ENCODE measurements at places on chromosomes 2 and 18.

DNA sequence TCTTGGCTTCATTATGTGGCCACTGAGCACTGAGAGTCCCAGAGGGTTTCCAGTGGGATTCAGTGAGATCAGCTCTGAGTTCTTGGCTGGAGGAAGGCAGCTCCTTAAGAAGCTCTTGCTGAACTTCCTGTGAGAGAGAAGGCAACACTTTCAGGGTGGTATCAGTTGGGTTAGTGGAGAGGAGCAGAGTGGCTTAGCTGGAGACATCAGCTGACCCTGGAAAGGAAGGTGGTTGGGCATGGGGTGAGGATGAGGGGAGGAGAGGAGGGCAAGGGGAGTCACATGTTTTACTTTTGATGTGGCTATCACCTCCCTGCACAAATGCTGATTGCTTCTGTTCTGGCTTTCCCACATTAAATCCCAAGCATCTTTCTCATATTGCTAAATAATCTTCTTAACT is 95.1 kb downstream of the ACOXL start:
- no peak for DNase-seq

- no peak for DNase-seq
Observed at GRCh38 chr2:155714983-155715382, 617.5 kb downstream of the NR4A2 start.

DNA sequence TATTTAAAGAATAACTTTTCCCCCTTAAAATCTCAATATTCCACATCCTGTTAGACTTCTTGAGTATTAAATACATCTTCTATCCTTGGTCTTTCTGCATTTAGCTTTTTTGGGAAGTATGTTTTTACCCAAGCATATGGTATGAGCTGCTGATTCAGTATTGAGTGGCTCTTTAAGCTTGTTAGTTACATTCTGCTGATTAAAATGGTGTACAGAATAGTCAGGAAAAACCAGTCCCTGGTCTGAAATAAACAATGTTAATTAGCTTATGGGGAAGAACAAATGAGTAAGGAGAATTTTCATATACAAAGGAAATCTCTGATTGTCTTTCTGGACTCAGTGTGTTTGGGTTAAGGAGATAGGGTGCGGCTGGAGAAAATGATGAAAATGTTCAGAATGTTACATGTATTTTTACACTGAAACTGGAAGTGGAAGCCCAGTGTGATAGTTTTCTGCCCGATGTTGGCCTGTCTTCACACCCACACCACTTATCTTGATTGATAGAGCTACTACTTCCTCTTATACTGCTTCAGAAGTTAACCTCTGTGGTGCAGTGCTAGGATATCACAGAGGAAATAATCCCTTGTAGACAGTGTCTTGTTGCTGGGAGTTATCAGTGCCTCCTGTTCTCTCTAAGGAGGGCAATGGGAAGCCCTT is 84.0 kb downstream of the MSH2 start:
- DNase-seq = no peak

DNA sequence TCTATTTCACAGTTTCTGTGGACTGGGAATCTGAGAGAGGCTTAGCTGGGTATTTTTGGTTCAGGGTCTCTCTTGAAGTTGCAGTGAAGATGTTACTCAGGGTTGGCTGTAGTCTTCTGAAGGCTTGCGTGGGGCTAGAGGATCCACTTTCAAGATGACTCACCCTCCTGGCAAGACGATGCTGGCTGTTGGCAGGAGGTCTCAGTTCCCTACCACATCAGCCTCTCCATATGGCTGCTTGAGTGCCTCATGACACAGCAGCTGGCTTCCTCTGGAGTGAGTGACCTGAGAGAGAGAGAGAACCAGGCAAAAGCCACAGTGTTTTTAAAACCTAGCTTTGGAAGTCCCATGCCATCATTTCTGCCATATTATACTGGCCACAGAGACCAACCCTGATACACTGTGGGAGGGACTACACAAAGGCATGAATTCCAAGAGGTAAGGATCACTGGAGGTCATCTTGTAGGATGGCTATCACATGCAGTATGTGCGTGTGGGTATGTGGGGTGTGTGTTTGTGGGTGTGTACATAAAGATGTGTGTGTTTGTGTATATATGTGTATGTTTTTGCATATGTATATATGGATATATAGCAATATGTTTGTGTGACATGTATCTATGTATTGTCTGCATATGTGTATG is 25.1 kb downstream of the DNPEP start:
- DNase-seq = no peak

DNA sequence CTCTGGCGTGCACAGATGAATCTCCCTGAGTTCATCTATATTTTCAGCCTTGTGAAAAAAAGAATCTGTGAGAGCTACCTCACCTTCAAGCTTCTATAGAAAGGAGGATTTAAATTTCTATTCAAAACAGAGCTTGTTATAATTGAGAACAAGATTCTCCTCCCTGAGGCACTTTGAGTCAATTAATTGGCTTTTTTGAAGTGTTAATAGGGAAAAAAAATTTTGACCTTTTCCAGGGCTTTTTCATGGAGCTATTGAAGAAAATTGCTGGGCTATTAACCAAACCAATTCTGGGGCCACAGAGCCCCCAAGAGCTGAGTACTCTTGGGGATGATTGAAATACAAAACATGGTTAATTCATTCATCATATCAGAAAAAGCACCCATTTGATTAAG is 225.1 kb downstream of the CMPK2 start:
- no peak for DNase-seq

DNA sequence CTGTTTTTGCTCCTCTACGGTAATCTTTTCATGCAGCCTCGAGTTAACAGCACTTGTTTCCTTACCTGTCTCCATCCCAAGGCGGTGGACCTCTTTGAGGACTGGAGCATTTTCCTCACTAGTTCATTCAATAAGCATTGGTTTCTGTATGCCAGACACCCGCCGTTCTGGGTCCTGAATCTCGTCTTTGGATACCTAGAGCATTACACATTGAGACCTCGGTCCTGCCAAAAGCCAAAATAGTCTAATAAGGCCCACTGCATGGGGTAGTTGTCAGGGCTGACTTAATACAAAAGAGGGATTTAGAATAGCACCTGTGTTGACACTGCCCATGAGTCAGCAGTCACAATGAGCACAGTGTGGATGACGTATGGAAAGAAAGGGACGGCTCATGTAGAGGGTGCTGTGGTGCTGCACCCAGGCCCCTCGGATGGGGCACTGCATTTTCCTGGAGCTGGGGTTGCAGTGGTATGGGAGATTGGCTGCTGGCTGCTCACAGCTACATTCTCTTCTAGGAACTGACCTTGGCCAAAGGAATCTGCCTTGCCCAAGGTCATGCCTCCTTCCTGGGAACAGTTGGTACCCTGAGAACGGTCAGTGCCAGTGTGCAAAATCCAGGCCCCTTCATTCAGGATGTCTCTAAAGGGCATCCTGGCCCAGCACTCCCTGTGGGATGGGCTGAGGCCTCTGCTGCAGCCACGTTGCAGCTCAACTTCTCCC is 126.9 kb upstream of the NCK2 start:
- no peak for DNase-seq

Data from stimulated activated CD8-positive, alpha-beta memory T cell treated with anti-CD3 and anti-CD28 coated beads, Interleukin-7, amount 100 ng/mL, for 4 hours (primary cell).